Spleen (tissue), 13 donors: ENCODE measurements at places on chromosomes 6 and 20. TPM values are rescaled to one million over a fixed set of nuclear protein-coding genes. Genes with fewer than 3 reads are reported as not detected.
A peak's percentile ranks its signal among the peaks of the same experiment; 100 is the strongest.

Gene RBPJL
- total RNA-seq, result not detected

Gene LAMA4
- 2.3 TPM for total RNA-seq

Gene QRSL1
- 20.2 TPM for total RNA-seq

Gene PRL
- not detected for total RNA-seq

Gene ENPP5
- 6.0 TPM for total RNA-seq

Gene CYP21A2
- total RNA-seq, result 5.1 TPM

DNA sequence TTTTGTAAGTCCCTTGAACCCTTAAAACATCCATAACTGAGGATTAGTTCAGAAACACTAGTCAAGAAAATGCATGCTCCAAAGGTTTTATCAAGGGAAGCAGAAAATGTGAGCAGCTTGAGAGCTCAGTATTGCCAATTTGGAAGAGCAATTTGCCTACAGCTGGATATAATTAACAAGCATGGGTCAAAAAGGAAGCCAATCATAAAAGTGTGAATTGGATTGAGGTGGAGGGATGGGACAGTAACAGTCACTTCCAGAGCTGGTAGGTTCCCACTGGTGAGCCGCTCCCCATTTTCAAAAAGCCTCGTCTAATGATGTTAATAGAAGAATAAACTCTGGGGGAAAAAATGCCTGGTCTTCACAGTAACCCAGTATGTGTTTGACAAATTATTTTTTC is 5.0 kb upstream of the PTPRK start:
- no peaks in the 10 kb centered on the region for H3K27me3 ChIP-seq
- H3K4me3 ChIP-seq, result no peak overlapping the region
- H3K36me3 ChIP-seq, result no peaks in the 10 kb centered on the region
- H3K4me1 ChIP-seq, result peaks cover 9% of the 10 kb centered on the region

DNA sequence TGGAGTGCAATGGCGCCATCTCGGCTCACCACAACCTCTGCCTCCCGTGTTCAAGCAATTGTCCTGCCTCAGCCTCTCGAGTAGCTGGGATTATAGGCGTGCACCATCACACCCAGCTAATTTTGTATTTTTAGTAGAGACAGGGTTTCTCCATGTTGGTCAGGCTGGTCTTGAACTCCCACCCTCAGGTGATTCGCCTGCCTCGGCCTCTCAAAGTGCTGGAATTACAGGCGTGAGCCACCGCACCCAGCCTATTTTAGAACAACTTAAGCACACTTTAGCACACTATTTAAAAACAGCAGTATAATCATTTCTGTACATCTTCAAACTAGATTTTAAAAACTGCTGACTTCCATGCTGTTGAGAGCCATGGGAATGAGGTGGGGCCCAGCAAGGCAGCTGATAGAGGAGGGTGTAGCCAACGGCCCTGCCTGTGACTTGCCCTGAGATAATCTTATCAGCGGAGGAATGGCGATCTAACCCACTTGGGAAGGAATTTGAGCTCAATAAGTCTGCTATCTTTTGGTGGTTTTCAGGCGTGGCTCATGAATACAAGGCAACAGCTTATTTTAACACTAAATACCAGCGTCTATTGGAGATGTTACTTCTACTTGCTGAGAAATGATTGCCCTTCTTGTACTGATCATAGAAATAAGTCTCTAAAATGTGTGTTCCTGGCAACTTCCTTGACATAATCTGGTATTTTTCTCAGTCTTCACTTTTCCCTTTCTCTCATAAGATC is 12.1 kb downstream of the ZDHHC14 start:
- H3K4me1 ChIP-seq, result peaks cover 19% of the 10 kb centered on the region
- H3K36me3 ChIP-seq, result no peaks in the 10 kb centered on the region
- no peaks in the 10 kb centered on the region for H3K27me3 ChIP-seq
- H3K4me3 ChIP-seq, result no peak overlapping the region
- no peak overlapping the region for H3K27ac ChIP-seq
- DNase-seq, result no peak

GRCh38 chr6:110325197-110325596 is 33.0 kb downstream of the METTL24 start:
- H3K27ac ChIP-seq, result no peak overlapping the region
- no peaks in the 10 kb centered on the region for H3K4me1 ChIP-seq
- no peak overlapping the region for H3K4me3 ChIP-seq
- H3K27me3 ChIP-seq, result no peaks in the 10 kb centered on the region
- H3K36me3 ChIP-seq, result no peaks in the 10 kb centered on the region

DNA sequence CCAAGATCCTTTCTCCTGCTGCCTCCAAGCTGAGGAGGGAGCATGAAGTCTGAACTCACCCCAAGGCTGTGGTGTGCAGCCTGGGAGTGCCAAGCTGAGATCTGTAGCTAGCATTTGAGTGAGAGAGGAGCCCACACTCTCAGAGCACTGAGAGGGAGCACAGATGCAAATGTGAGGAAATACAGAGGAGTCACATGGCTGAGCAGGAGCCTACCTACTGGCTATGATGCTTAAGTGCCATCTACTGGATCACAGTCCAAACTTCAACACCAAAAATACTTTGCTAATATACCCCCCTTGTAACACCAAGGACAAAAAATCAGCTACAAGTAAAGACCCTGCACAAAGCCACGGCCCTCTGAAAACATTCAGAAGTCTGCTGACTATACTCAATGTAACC is 94.4 kb upstream of the IMPG1 start:
- no peaks in the 10 kb centered on the region for H3K4me1 ChIP-seq
- H3K27ac ChIP-seq, result no peak overlapping the region
- H3K36me3 ChIP-seq, result no peaks in the 10 kb centered on the region
- H3K4me3 ChIP-seq, result no peak overlapping the region
- H3K27me3 ChIP-seq, result no peaks in the 10 kb centered on the region

GRCh38 chr6:168061269-168062210 is 17.5 kb downstream of the FRMD1 start:
- no peak overlapping the region for H3K4me3 ChIP-seq
- no peaks in the 10 kb centered on the region for H3K36me3 ChIP-seq
- no peak overlapping the region for H3K27ac ChIP-seq
- no peaks in the 10 kb centered on the region for H3K27me3 ChIP-seq
- H3K4me1 ChIP-seq, result no peaks in the 10 kb centered on the region

DNA sequence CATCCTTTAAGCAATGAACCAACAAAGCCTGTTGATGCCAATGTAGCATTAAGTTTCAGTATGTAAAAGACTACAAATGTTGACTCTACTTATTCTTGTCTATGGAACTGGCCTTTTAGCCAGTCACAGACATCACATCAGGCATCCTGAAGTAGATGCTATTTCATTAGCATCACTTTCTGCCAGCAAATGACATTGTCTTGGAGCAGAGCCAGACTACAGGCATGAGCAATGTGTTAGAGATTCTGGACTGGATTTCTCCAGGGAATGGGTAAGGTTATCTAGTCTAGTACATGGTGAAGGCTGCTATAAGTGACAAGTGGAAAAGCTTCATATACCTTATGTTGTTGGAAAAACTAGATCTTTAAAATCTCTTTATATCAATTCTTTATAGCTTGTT is 142.9 kb downstream of the ADGRB3 start:
- no peaks in the 10 kb centered on the region for H3K36me3 ChIP-seq
- H3K4me1 ChIP-seq, result no peaks in the 10 kb centered on the region
- H3K27me3 ChIP-seq, result no peaks in the 10 kb centered on the region

GRCh38 chr20:50415516-50416268 is 94.5 kb upstream of the PTPN1 start:
- no peaks in the 10 kb centered on the region for H3K27me3 ChIP-seq
- peak overlapping the region; percentile 88 for H3K27ac ChIP-seq
- no peak overlapping the region for H3K4me3 ChIP-seq
- H3K4me1 ChIP-seq, result peaks cover 36% of the 10 kb centered on the region
- no peaks in the 10 kb centered on the region for H3K36me3 ChIP-seq
- peak; percentile 93 for DNase-seq

- H3K4me1 ChIP-seq, result no peaks in the 10 kb centered on the region
- no peak for DNase-seq
- no peaks in the 10 kb centered on the region for H3K27me3 ChIP-seq
- no peak overlapping the region for H3K4me3 ChIP-seq
- no peak overlapping the region for H3K27ac ChIP-seq
- no peaks in the 10 kb centered on the region for H3K36me3 ChIP-seq
Observed at GRCh38 chr6:163998496-163998895, 584.0 kb downstream of the QKI start.

- H3K27me3 ChIP-seq, result no peaks in the 10 kb centered on the region
- H3K27ac ChIP-seq, result no peak overlapping the region
- DNase-seq, result no peak
- H3K4me1 ChIP-seq, result no peaks in the 10 kb centered on the region
- no peaks in the 10 kb centered on the region for H3K36me3 ChIP-seq
Observed at GRCh38 chr6:32905078-32905477, 35.8 kb downstream of the HLA-DMB start.
